ENCODE measurements at places on chromosomes 1 and 21. TPM values are rescaled to one million over a fixed set of nuclear protein-coding genes. Genes with fewer than 3 reads are reported as not detected.

The ZMYM4 gene
- 102 TPM for total RNA-seq

- no peaks in the 10 kb centered on the region for H3K36me3 ChIP-seq
- no peak overlapping the region for H3K4me3 ChIP-seq
- no peak overlapping the region for H3K27ac ChIP-seq
Measured at GRCh38 chr1:203338335-203339036, 12.4 kb downstream of the FMOD start.

The PKLR gene
- not detected for total RNA-seq

DNA sequence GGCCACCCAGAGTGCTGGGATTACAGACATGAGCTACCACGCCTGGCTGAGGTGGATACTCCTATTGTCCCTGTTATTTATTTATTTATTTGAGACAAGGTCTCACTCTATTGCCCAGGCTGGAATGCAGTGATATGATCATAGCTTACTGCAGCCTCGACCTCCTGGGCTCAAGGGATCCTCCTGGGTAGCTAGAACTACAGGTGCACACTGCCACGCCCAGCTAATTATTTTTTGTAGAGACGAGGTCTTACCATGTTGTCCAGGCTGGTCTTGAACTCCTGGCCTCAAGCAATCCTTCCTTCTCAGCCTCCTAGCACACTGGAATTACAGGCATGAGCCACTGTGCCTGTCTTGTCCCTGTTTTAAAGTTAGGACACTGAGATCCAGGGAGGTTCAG lies 5.2 kb downstream of the LDLRAP1 start:
- H3K36me3 ChIP-seq, result peaks cover 4% of the 10 kb centered on the region
- peaks cover 10% of the 10 kb centered on the region for H3K27me3 ChIP-seq
- peaks cover 36% of the 10 kb centered on the region for H3K4me1 ChIP-seq
- no peak for DNase-seq
- no peak overlapping the region for H3K4me3 ChIP-seq

GRCh38 chr1:52365071-52365745 lies 797 bp downstream of the CC2D1B start:
- H3K36me3 ChIP-seq, result peaks cover 24% of the 10 kb centered on the region
- H3K4me3 ChIP-seq, result peak overlapping the region; percentile 99
- DNase-seq, result no peak
- peaks cover 25% of the 10 kb centered on the region for H3K4me1 ChIP-seq
- peak overlapping the region; percentile 99 for H3K27ac ChIP-seq

The CRP gene
- not detected for total RNA-seq

GRCh38 chr1:201916649-201917249 lies 28.1 kb downstream of the SHISA4 start:
- H3K4me1 ChIP-seq, result peaks cover 9% of the 10 kb centered on the region
- H3K27me3 ChIP-seq, result peaks cover 4% of the 10 kb centered on the region
- H3K27ac ChIP-seq, result peak overlapping the region; percentile 40
- H3K4me3 ChIP-seq, result no peak overlapping the region
- no peak for DNase-seq

The ZCCHC17 gene
- 27.5 TPM for total RNA-seq

The RUNX3 gene
- 1.8 TPM for total RNA-seq

DNA sequence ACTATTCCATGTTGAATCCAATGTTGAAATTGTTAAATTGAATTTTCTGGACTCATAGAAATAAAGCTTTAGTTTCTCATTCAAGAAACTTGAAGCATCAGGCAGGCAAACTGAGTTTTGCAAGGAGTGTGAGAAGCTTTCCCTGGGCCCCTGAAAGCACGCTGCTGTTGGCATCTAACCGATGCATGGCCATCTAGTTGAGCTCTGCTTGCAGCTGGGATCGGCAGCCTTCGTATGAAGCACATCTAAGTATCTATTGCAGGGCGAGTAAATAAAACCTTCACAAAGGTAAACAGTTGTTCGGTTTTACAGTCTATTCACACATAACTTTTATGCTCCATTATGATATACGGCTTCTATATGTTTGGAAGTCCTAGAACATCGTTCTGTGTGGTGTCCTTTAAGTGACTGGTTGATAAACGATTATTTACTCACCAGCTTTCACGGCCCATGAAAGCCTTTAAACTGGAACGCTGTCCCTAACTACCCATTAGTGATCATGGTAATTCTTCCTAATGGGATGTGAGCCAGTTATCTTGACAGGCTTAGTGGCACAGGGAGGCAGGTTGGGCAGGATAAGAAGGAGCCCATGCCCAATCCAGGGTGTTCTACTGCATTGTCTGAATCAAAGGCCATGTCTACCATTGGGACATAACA lies 71.7 kb downstream of the SEC16B start:
- peaks cover 3% of the 10 kb centered on the region for H3K27me3 ChIP-seq
- no peak overlapping the region for H3K27ac ChIP-seq
- H3K4me3 ChIP-seq, result no peak overlapping the region
- no peaks in the 10 kb centered on the region for H3K36me3 ChIP-seq
- DNase-seq, result no peak

The GCSAML gene
- total RNA-seq, result 0.23 TPM

The LCA5L gene
- 0.59 TPM for total RNA-seq

- H3K27me3 ChIP-seq, result peaks cover 2% of the 10 kb centered on the region
- H3K27ac ChIP-seq, result no peak overlapping the region
- H3K4me1 ChIP-seq, result peaks cover 2% of the 10 kb centered on the region
- no peak for DNase-seq
- no peak overlapping the region for H3K4me3 ChIP-seq
Measured at GRCh38 chr21:17775431-17776126, 43.6 kb downstream of the C21orf91 start.

DNA sequence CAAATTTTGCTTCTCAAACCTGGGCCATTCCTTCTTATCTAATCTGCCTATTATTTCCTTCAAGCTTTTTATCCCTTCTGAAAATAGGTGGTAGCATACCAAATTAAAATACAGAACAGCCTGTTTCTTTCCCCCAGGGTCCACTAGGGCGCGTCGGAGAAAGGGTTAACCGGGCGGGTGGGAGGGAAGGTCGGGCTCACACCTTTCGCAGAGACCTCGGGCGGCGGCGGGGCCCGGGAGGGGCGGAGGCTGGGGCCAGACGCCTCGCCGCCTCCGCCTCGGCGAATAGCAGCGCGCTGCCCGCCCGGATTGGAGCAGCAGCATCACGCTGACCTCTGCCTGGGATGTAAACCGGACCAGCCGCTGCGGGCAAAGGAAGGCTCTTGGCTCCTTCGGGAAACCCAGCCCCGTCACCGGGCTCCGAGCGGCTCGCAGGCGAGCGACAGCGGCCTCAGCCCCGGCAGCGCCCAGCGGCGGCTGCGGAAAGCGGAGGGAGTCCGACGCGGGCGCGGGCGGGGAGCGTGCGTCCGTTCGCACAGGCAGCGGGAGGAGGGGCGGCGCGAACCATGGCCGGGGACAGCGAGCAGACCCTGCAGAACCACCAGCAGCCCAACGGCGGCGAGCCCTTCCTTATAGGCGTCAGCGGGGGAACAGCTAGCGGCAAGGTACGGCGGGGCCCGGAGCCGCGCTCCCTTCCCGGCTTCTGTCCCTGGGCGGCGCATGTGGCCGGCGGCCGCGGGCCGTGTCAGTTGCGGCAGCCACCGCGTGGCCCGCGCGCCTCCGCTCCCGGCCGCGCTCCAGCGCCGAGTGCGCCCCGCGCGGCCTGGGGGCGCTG lies at the start of gene UCK2:
TSS of gene UCK2 (plus strand) at position 347 of the 835 bp plus-strand sequence. CDS start at position 567, 220 bp downstream.
- peaks cover 11% of the 10 kb centered on the region for H3K27me3 ChIP-seq
- H3K36me3 ChIP-seq, result no peaks in the 10 kb centered on the region

DNA sequence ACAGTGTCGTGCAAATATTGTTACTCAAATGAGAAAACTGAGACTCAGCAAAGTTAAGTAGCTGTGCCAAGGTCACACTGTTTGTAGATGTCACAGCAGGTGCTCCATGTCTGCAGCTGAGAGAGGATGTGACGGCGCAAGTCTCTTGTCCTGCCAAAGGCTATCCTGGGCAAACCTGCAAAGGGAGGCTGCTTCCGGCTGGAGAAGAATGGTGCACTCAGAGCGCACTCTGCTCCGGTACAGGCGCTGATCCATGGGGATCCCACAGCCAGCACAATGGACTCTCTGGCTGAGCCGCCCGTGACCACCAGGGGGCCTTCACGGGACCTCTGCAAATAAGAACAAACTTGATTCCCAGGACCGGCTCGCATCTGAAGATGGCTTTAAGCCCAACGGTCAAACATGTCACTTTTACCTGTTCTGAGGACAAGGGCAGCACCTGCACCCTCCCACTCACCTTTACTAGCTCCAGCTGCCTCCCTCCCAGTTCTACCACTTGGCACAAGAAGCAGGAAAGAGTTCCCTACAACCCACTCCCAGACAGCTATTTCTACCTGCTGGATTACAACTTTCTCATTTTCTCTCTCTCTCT lies 21.9 kb downstream of the RD3 start:
- H3K36me3 ChIP-seq, result no peaks in the 10 kb centered on the region
- DNase-seq, result peak; percentile 87
- peaks cover 27% of the 10 kb centered on the region for H3K4me1 ChIP-seq

GRCh38 chr1:97088391-97088790 lies 366.8 kb downstream of the PTBP2 start:
- no peaks in the 10 kb centered on the region for H3K27me3 ChIP-seq
- DNase-seq, result no peak
- H3K36me3 ChIP-seq, result no peaks in the 10 kb centered on the region

Measured in endothelial cell (in vitro differentiated cells).